ENCODE measurements at places on chromosomes 5 and 9. TPM values are rescaled to one million over a fixed set of nuclear protein-coding genes. Genes with fewer than 3 reads are reported as not detected.

OLFM1 gene
- 69.7 TPM for total RNA-seq

GRCh38 chr5:5588386-5588785 is 165.9 kb downstream of the ICE1 start:
- DNase-seq, result no peak

IL9 gene
- total RNA-seq, result not detected

GRCh38 chr5:107359033-107359915 is 311.5 kb downstream of the EFNA5 start:
- DNase-seq, result no peak
